NCI-H2029 (cell line): ENCODE measurements at places on chromosomes 4 and X.

GRCh38 chr4:108165586-108165985 lies 3.1 kb downstream of the LEF1 start:
- DNase-seq = no peak

DNA sequence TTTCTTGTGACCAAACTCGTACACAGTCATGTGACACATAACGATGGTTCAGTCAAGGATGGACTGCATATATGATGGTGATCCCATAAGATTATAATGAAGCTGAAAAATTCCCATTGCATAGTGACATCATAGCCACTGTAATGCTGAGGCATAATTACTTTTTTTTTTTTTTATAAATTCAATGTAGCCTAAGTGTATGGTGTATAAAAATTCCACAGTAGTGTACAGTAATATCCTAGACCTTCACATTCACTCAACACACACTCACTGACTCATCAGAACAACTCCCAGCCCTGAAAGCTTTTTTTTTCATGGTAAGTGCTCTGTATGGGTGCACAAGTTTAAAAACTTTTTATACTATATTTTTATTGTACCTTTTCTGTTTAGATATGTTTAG lies 105.0 kb downstream of the AREG start:
- DNase-seq = no peak

DNA sequence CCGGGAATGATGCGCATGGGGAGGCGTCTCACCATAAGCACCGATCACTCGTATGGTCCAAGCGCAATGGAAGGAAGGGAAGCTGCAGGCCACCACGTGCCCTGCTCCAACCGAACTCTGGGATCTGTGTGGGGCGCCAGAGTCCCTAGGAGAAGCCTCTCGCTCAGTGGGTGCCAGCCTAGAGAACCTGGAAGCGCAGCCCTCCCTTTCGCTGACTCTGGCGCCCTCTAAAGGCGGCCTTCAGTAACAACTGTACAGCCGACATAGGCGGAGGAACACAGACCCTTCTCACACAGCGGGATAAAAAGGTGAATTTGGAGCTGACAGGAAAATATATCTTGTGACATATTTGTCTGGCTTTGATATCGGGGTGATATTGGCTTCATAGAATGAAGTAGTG lies 76.0 kb downstream of the INTS6L start:
- DNase-seq = peak; percentile 37

- no peak for DNase-seq
These were observed 3.2 kb upstream of the ADH1B start for GRCh38 chr4:99324361-99324760.

DNA sequence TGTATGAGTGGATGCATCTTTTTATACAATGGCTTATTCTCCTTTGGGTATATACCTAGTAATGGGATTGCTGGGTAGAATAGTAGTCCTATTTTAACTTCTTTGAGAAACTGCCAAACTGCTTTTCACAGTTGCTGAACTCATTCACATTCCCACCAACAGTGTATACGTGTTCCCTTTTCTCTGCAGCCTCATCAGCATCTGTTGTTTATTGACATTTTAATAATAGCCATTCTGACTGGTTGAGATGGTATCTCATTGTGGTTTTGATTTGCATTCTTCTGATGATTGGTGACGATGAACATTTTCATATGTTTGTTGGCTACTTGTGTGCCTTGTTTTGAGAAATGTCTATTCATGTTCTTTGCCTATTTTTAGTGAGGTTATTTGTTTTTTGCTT lies 687.0 kb upstream of the EPHA5 start:
- no peak for DNase-seq

DNA sequence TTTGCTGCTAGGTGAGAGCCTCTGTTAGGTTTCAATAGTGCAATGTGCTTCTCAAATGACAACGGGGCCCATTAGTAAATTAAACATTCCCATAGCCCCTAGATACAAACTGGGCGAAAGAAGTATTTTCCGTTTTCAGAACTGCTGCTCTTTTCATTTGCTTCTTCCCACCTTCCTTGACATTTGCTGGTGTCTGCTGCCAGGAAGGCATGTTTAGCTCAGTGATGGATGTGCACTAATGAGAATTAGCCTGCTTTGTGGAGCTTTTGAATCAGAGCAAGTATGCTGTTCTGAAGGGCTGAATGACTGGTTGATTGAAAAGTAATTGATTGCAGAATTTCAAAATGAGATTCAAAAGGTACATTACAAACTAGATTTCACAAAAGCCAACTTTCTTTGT lies 57.0 kb downstream of the SHROOM3 start:
- DNase-seq = no peak
